Left ventricle myocardium inferior (tissue), 1 donor: ENCODE measurements at places on chromosomes 3 and 15.
A peak's percentile ranks its signal among the peaks of the same experiment; 100 is the strongest.

DNA sequence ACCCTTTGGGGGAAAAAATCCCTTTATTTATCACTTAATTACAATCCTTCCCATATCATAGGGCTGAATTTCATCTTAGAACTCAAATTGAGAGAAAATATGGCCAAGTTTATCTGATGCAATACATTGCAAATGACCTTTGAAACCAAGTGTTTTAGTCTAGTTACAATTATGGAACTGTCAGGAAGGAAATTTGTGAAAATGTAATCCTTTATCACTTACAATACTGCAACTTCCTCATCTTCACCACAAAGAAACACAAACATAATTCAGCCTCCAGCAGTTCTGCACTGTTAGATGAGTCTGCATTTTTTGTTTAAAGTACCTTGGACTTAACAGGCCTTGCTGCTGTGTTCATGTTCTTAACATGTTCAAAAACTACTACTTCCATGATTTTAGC lies 4.6 kb downstream of the CCPG1 start:
- no peak for DNase-seq

- DNase-seq = no peak
Observed at GRCh38 chr3:65422154-65422553, 616.6 kb downstream of the MAGI1 start.

- no peak for DNase-seq
Observed at GRCh38 chr15:76495487-76495886, 158.9 kb downstream of the ISL2 start.

GRCh38 chr3:73073091-73073707 lies 11.7 kb downstream of the EBLN2 start:
- DNase-seq = no peak

- DNase-seq = no peak
Observed at GRCh38 chr15:82750831-82751180, 41.1 kb upstream of the AP3B2 start.

- peak; percentile 59 for DNase-seq
Observed at GRCh38 chr15:63048776-63049665, 6.5 kb downstream of the TPM1 start.

GRCh38 chr15:60735559-60736047 lies 256.7 kb upstream of the ICE2 start:
- no peak for DNase-seq

- no peak for DNase-seq
Observed at GRCh38 chr3:55935241-55935640, 448.1 kb upstream of the WNT5A start.

DNA sequence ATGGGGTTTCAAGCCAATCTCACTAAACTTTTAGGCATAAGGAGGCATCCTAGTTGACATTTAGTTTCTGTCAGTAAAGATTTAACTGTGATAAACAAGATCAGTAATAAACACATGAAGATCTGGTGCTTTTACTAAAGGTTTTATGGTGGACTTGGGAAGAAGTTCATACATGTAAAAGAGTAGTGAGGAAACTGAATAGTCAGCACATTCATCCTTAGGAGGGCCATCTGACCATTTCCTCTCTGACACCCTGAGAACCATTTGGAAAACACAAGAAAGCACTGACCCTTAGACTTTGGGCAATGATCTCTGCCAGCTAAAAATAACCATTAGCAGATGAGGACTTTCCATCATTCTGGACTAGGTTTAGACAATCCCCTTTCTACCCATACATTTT lies 1040.9 kb downstream of the AGBL1 start:
- DNase-seq = no peak

DNA sequence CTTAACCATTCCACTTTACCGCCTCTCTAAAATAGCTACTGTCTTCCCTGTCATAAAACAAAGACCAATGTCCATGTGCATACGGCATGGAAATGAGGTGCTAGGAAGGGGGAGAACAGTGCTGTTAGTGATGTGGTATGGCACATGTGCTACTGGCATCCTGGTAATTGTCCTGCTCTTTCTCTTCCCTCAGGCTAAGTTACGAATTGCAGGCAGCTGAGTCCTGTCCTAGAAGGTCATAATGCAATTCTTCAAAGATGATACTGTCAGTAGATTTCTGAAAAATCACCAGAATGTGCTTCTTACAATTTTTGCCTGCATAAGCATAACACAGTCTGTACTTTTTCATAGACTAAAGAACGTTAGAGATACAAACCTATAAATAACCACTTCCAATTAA lies 216.8 kb downstream of the RSL24D1 start:
- DNase-seq = no peak

- DNase-seq = peak; percentile 74
Observed at GRCh38 chr15:39579487-39580116, 1.3 kb upstream of the THBS1 start.

GRCh38 chr15:70935631-70936030 lies 43.0 kb downstream of the LRRC49 start:
- no peak for DNase-seq
